ENCODE measurements at places on chromosomes 4 and X.

- no peak for DNase-seq
Measured at GRCh38 chr4:119693126-119693525, 64.5 kb upstream of the PDE5A start.

DNA sequence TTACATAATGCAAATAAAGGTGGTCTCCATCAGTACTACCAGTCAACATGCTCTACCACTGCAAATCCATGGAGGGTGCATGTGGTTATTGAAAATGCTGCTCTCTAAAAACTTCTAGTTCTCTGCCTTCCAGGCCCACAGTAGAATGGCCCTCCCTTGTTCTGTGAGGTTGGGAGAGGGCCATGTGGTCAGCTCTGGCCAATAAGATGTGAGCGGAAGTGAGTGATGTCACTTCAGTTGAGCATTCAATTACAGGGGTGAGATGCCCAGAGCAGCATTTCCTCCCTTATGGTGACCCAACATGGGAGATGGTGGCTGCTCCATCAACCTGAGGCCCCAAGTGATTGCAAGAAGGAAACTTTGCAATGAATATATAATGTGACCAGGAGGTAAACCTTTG is 148.8 kb downstream of the CPEB2 start:
- DNase-seq: no peak

DNA sequence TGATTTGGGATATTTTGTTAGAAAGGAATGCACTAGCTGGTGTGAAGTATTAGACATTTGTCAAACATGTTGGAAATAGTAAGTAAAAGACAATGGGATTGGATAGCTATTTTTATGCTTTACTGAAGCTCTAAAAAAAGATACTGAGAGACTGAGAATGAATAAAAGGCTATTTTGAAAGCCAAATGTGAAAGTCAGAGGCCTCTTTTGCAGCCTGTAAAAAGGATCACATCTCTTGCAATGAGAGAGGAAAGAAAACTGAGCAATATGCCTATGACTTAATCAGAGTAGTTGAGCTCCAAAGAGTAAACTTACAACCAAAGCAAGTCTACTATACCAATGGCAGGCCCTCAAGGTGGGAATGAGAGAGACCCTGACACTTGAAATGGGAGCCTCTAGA is 212.6 kb upstream of the LCORL start:
- no peak for DNase-seq

DNA sequence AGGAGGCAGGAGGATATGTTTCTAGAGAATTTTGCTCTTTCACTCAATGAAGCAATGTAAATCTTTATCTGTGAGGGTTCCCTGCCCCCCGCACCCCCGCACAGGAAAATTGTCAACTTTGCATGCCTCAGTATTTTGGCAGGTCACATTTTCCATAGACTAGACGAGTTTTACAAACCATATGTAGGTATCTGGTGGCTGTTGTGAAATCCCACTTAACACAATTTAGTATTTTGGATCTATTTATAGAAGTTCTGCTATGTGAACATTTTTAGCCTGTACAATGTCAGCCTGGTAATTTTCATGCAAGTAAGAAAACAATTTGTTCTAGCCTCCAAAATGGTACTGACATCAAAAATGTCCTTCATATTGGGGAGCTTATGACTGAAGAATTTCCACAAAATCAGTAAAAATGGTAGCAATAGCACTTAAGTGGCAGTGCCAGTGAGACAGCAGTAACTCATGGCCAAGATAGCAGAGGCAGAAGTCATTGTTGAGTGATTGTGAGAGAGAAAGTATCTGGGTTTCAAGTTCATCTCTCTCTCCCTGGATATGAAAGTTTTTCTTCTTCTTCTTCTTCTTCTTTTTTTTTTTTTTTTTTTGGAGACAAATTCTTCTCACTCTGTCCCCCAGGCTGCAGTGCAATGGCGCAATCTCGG is 12.4 kb upstream of the FRYL start:
- DNase-seq: no peak

GRCh38 chr4:92279296-92279695 is 24.5 kb upstream of the GRID2 start:
- no peak for DNase-seq

DNA sequence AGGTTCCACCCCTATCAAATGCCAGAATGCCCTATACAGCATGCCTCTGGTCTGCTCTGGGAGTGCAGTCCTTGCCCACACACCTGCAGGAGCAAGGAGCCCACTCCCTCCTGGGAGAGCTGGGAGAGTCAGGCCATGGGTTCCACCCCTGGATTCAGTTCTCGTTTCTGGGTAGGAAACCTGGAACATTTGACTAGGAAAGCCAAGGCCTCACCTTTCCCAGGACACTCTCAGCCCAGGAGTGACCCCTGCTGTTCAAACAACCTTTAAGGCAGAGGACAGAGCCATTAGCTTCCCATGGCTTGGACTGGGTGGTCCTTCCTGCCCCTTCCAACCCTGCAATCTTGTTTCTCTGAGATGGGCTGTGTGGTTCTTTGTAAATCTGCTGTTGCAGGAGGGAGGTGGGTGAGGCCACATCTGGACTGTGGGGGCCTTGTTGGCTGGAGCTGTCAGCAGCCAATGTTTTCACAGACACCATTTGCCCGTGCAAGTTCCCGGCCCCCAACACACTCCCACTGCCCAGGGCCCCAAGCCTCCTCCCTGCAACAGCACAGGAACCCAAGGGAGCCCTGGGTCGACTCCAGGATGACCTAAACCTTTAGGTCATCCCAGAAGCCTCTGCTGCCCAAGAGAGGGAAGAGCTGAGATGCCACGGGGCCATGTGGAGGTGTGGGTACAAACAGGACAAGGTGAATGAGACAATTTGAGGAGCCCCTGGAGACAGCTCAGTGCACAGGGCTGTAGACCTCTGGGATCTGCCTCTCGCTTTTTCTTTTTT is 104.4 kb downstream of the PJA1 start:
- DNase-seq: no peak

DNA sequence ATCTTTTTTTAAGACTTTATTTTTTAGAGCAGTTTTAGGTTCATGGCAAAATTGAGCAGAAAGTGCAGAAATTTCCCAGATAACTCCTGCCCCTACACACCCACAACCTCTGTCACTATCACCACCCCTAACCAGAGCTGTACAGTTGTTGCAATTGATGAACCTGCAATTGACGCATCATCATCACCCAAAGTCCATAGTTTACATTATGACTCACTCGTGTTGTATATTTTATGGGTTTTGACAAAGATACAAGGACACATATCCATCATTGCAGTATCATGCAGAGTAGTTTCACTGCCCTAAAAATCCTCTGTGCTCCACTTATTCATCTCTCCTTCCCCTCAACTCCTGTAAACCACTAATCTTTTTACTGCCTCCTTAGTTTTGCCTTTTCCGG is 34.5 kb upstream of the WAS start:
- no peak for DNase-seq

DNA sequence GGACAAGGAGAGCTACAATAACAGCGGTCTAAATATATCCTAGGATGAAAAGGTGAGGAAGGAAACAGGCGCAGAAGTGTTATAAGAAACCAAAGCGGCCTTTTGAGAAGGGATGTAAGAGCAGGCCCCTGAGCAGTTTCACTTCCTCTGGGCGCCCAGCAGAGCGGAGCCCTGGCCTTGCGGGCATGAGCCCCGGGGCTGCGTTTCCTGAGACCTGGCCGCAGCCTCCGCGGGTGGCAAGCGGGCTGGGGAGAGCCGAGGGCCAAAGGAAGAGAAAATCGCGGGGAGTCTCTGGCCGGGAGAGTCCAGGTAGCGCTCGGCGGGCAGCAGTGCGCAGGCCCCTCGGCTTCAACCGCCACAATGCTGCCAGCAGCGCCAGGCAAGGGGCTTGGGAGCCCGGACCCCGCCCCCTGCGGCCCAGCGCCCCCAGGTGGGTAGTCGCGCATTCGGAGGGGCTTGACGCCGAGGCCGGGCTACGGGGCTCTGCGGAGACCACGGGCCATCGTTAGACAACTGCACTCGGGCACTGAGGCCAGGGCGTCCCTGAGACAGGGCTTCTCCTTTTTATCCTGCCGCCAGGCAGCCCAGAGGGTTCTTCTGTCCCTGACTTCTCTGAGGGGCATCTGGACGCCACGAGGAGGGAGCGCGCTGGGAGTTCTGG is at the start of gene BANK1:
Gene BANK1 (plus strand): TSS at position 210 of the 661 bp plus-strand sequence. CDS start 151 bp downstream, at position 361.
- DNase-seq: peak; percentile 20

GRCh38 chr4:73705056-73705432 is 35.3 kb upstream of the CXCL8 start:
- no peak for DNase-seq

- DNase-seq: no peak
Measured at GRCh38 chr4:125389713-125390112, 75.0 kb downstream of the FAT4 start.

- DNase-seq: no peak
Measured at GRCh38 chr4:114132199-114132598, 152.8 kb upstream of the ARSJ start.

DNA sequence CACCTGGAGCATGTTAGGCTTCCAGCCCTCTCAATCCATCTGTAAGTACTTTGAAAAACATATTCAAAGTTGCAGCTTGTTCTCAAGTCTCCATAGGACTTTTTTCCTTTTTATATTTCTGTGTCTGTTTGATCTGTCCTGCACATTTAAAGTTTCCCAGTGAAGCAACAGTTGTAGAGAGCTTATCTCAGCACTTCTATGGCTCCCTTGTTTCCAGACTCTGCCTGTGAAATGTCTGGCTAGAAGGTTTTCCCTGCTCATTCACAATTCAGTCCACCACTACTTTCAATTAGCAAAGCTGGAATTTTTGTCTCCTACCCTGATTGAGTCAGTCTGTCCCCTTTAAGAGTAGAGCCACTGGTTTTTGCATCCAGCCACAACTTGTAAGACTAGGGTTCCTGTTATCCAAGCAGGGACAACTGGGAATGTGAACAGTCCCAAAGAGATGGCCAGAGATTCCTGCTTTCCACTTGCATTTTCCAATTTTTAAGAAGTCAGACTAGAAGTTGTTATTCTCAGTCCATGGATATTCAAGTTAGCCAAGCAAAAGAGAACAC is 116.1 kb downstream of the GASK1B start:
- DNase-seq: no peak

DNA sequence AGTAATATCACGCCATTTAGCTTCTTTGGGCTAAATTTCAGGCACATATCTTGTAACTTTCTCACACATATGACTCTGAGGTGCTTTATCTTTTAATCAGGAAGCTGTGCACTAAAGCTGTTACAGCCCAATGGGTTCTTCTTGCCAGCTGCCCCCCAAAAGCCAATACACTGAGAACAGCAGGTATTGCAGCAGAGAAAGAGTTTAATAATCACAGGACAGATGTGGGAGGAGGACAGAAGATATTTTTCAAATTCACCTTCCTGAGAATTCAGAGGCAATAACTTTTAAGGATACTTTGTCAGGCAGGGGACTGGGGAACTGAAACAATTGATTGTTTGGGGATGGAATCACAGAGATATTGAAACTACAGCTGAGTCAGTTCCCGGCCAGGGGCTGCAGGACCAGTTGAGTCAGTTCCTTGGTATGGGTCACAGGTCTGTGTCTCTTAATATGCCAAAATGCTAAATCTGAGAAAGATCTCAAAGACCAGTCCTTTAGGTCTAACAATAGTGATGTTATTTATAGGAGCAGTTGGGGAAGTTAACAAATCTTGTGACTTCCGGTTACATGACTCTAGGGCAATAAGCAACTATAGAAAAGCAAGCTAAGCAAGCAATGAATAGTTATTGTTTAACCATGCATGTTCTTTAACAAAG is 28.1 kb downstream of the DDIT4L start:
- DNase-seq: no peak

- DNase-seq: no peak
Measured at GRCh38 chr4:11632025-11632424, 203.3 kb upstream of the HS3ST1 start.

All from esophagus squamous epithelium (tissue), 5 donors.